GF-D8 (cell line): ENCODE measurements at places on chromosomes 6 and 20.

DNA sequence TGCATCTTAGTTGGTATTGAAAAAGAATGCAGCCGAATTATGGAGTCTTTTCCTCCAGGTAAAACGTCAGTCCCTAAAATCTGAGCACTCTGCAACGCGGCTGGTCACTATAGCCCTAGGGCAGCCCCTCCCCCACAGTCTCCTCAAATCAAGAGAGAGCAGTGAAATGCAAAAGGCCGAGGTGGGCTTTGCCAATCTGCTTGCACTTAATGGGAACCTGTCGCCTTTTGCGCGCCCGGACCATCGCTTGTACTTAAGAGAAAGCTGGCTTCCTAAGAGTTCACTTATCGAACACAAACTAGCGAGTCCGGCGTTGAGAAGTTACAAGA is 447 bp downstream of the MCM3 start:
- DNase-seq, result no peak

GRCh38 chr20:36340593-36340990 is 34.5 kb downstream of the DLGAP4 start:
- DNase-seq, result no peak

GRCh38 chr6:145349950-145350510 is 385.3 kb downstream of the EPM2A start:
- DNase-seq, result no peak

GRCh38 chr6:37106982-37107491 is 62.9 kb upstream of the PIM1 start:
- DNase-seq, result no peak

GRCh38 chr6:5481750-5482149 is 220.4 kb downstream of the FARS2 start:
- no peak for DNase-seq

DNA sequence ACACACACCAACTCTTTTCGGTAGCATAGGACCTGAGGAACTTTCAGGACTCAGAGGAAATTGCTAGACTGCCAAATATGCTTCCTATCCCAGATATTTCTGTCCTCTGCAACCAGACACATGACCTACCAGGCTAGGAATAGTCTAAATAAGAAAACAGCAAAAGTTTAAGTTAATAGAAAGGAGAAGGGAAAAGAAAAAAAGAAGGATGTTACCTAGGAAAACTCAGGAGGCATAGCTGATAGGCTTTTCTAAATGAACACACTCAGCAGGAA is 74.6 kb downstream of the MAP3K5 start:
- DNase-seq, result no peak

DNA sequence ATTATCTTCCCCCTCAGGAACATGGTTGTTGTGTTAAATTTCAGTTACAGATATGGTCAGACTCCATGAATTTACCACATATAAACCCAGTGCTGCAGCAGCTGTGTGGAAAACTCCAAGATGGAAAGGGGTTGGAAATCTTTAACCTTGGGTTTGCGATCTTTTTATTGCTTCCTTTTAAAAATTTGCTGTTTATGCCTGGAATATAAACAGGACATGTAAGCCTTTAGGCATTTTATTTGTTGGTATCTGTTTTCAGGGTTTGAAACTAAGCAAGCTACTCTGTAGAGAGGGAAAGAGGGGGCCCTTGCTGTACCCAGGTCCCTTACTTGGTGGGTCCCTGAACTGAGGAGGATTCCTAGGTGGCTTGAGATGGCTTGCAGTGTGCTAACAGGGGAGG is 778 bp downstream of the PKIG start:
- no peak for DNase-seq

- no peak for DNase-seq
Measured at GRCh38 chr6:52180787-52181558, 5.2 kb upstream of the IL17A start.

DNA sequence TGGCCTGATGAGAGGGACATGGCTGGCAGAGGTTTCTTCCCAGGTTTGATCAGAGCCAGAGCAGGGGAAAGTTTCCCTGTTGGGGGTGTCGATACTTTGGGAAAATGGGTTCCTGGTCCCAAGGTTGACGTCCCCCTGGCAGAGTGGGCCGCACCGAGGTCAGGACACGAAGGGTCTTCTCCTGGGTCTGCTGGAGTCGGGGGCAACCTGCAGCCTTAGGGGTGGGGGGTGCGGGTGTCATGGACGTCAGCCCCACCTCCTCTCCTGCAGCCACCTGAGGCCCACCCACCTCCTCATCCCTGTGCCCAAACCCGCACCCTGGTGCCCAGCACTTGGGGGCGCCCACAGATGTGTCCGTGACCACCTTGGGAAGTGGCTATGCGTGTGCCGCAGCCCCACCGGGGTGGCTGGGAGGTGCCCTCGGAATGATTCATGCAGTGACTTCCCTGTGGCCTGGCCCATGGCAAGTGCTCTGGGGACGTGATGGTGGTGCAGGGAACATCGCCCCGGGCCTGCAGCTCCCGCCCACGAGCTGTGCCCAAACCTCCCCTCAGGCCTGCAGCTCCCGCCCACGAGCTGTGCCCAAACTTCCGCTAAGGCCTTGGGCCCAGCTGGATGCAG is 64.9 kb downstream of the YTHDF1 start:
- no peak for DNase-seq
